ENCODE measurements at places on chromosomes 13 and 19.

DNA sequence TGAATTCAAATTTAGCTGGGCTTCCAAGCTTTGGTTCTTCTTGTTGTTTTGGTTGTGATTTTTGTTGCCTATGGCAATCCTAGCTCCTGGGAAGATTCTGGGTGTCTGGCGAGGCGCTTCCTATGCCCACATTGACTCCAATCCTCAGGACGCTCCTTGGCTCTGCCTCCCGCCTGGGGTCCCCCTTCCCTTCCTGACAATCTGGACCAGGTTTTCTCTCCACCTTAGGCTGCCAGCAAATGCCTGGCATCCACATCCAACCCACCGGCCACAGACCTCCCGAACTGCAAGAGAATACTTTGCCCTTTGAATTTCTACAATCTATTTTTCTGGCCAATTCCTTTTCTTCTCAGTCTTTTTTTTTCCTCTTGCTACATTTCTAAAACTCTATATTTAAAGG lies 186.9 kb upstream of the UBL3 start:
- DNase-seq: no peak

DNA sequence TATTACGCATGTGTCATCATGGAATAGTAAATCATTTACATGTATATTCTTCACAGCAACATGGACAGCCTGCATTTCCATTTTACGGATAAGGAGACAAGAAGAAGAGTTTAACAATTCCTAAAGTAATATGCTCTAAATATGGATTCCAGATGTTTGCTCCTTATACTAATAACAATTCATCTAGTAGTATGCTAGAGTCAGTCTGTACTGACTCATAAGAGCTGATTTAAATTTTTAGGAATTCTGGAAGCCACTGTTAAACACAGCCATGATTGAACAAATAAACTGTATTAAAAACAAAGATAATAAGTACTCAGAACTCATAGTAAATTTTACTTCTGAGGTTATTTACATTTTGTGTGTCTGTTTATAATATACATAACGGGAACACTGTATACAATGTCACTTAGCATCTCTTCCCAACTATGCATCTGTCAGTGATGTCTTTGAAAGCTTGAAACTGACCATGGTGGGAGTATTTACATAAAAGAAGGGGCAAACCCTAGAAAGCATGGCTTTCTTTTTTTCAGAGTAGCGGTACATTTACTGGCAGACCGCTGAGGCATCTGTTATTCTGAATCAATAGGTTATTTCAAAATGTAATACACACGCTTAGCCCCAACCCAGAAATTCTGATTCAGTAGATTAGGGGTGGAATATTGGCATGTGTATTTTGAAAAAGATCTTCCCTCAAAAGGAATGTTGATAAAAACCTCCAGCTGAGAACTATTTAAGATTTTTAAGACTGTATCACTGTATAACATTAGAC lies 12.9 kb downstream of the ZC3H13 start:
- DNase-seq: no peak

- DNase-seq: no peak
These were observed 6.3 kb downstream of the PLIN3 start for GRCh38 chr19:4861147-4861546.

DNA sequence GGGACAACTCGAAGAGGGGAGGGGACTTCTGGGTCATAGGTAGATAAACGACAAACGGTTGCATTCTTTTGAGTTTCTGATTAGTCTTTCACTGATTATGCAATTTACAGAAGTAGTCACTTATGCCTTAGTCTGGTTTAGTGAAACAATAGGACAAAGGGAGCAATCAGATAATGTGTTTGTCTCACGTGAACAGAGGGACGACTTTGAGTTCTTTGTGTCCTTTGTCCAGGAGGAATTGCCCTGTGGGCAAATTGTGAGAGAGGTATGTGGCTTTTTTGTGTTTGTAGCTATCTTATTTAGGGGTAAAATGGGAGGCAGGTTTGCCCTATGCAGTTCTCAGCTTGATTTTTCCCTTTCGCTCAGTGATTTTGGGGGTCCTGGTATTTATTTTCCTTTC lies 362.9 kb upstream of the PCDH20 start:
- DNase-seq: no peak

DNA sequence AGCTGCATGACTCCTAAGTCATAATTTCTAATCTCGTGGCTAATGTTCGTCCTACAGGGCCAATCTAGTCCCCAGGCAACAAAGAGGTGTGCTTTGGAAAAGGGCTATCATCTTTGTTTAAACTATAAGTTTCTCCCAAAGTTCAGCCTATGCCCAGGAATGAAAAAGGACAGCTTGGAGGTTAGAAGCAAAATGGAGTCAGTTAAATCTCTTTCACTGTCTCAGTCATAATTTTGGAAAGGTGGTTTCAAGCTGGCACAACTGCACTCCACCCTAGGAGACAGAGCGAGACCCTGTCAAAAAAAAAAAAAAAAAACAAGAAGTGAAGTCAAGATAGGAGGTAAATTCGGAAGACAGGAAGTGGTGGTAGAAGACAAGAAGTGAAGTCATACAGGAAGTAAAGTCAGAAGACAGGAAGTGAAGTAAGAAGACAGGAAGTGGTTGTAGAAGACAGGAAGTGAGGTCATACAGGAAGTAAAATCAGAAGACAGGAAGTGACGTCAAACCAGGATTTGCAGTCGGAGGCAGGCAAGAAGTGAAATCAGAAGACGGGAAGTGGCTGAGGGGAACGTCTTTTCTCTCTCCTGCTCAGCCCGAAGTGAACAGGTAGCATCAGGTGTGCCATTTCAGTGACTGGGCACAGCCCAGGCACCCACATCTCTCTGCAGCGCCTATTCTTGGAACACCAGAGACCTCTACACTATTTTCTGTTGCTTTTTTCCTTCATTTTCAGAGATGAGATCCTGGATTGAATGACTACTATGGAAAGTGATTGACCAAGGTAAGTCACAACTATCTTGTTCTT lies 32.2 kb downstream of the GP6 start:
- peak; percentile 61 for DNase-seq

GRCh38 chr13:52947921-52948373 lies 80.7 kb upstream of the OLFM4 start:
- no peak for DNase-seq

DNA sequence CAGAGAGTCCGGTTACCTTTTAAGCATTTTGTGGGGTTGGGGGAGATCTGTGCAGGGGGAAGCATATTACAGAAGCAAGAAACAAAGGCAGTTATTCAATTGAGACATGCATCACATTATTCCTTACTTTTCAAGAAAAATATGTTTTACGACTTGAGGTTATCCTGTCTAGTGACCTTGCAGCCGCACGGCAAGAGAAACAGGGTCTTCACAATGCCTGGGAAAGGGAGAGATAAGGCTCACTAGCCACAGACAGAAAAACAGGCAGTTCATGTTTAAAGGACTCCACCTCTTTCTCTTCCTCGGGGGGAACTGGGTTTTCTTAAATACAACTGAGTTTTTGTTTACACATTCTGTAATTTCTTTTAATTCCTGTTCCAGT lies 536 bp upstream of the NCR1 start:
- no peak for DNase-seq

DNA sequence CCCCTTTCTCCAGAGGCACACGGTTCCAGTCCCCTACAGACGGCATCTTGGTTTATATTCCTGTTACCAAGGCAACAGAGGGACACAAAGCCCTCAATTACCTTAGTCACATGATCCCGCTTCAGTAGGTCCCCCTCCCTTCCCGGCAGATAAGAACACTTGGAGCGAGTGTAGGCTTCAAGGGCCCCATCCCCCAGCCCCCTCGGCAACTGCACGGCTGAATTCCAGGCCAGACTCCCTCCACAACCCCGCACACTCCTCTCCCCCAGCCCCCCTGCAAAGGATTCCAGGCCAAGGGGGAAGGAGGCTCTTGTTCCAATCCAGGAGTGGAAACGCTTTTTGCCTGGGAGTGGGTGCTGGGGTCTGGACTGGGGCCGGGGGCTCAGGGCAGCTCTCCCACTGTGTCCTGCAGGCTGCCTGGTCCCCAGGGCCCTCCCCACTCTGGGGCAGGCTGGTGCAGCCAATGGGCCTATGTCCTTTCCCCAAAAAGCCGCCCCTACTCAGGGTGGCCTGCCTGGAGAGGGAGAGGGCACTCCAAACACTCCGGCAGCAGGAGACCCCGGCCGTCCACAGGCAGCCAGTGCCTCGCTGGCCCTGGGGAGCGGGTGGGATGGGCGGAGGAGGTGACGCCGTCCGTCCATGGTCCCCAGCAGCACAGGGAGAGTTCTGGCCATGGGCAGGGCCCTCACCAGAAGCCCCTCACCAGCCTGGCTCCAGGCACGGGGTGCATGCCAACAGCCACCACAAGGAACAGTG lies 62.6 kb downstream of the MLLT1 start:
- DNase-seq: no peak

DNA sequence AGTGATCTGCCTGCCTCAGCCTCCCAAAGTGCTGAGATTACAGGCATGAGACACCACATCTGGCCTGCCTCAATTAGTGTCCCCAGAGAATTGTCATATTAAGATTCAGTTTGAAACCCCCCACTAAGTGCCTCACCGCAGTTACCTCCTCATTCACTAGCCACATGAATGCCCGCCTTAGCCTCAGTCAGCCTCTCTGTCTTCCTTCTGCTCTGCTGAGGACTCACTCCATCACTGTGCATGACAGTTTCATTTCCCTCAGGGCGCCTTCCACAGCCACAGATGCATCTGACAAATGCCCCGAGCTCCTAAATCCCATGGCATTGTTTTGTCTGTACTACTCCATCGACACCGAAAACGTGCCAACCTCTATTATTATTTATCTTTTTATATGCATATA lies 23.3 kb downstream of the MIPEP start:
- no peak for DNase-seq

DNA sequence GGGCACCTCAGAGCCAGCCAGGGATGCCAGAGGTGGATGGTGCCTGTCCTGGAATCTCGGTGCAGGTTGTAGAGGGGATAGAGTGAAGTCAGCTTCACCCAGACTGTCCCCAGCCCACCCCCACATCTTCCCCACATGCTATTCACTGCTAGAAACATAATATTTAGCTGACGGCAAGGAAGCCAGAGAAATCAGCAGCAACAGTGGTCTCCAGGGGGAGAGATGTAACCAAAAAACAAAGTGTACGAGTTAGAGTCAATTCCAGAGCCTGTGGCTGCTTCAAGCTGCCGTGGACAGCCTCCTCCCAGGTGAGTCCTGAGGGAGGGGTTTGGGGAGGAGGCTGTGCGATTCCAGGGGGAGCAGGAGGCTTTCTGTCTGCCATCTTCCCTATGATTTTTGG lies 97.6 kb downstream of the ZNF536 start:
- no peak for DNase-seq

DNA sequence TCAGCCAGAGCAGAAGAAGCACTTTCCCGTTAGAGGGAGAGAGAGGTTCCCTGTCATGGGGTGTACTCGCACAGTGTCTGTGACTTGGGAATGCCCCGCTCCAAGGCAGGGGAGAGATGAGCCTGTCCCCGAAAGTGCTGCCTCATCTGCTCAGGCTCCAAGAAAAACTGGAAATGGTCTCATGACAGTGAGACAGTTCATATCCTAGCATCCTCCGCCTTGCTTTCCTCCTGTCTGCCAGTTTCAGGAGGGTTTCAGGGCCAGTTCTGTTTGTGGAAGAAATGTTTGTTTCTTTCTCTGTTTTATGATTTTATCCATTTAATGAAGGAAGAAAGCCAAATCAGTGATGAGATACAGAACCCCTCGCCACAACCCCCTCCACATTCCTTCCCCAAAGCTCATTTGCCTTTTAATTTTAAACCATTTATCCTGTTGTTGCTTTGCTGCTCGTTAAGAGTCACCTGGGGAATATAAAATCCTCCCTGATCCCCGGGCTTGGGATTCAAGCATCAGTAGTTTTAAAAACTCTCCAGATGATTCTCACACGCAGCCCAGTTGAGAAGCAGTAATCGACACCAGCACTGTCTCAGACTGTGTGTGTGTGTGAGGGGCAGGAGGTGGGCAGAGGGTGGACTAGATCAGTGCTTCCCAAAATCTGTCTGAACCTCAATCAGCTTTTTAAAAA lies 144.6 kb upstream of the UBL3 start:
- no peak for DNase-seq

- no peak for DNase-seq
These were observed 149.6 kb downstream of the UGGT2 start for GRCh38 chr13:95903569-95903968.
